ENCODE measurements at places on chromosomes 6 and 20.

DNA sequence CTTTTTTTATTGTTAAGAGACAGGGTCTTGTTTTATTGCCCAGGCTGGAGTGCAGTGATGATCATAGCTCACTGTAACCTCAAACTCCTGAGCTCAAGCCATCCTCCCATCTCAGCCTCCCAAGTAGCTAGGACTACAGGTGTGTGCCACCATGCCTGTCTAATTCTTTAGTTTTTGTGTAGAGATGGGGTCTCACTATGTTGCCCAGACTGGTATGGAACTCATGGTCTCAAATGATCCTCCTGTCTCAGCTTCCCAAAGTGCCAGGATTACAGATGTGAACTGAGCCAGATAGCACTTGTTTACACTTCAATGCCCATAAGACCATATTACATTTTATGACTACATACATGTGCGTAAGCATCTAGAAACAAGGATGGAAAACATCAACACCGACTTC, 18.1 kb downstream of the EIF2S2 start:
- no peak for DNase-seq

DNA sequence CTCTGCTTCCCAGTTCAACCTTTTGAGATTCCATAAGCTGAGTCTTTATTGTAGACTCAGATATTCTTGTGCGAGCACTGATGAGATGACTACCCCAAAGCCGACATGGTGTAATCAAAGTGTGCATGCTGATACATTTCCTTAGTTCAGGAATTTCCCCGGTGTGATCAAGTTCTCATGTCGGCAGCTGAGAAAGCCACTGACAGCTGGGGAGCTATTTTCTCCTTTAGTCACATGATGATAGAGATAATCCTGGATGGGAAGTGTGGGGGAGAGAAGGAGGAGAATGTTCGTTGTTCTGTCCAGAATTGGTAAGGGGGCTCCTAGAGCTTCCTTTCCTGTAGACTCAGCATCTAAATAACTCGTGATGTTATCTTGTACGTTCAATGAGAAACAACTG, 7.7 kb upstream of the CAP2 start:
- DNase-seq = no peak

GRCh38 chr6:10441004-10441654, 26.3 kb upstream of the TFAP2A start:
- DNase-seq = no peak

DNA sequence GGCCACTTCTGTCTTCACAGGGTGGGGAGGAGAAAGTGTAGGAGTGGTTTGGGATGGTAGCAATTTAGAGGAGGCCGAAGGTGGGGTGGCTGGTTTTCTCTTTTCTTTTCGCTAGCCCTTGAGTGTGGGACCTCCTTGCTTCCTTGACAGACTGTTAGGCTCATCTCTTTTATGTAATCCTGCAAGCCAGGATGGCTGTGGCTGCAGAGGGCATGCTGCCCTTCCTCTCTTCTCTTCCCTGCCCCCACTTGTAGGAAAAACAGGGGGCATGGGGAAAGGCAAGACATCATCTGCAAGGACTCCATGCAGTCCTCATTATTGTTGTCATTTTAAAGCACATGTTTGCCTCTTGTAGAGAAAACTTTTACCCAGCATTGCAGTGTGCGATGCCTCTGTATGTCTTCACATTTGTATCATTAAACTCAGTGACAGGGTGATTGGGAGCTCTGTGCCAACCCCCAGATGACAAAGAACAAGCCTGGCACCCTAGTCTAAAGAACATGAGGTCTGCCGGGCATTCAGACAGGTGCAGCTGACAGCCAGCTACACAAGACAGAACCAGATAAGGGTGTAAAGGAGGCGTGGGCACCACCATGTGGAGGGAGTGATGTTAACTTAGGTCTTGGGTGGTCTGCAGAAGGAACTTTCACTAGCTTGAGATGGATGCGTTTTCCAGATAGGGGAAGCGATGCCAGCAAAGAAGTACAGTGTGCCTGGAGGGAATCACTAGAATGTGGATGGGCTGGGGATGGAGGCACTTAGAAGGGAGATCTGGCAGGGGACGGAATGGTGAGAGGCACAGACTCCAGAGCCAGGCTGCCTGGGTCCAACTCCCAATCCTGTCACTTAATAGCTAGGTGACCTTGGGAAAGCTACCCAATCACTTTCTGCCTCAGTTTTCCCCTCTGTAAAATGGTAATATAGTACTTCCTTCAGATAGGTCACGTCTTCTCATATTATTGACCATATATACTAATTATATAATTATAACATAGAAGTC, 207.6 kb downstream of the TBC1D7 start:
- no peak for DNase-seq

DNA sequence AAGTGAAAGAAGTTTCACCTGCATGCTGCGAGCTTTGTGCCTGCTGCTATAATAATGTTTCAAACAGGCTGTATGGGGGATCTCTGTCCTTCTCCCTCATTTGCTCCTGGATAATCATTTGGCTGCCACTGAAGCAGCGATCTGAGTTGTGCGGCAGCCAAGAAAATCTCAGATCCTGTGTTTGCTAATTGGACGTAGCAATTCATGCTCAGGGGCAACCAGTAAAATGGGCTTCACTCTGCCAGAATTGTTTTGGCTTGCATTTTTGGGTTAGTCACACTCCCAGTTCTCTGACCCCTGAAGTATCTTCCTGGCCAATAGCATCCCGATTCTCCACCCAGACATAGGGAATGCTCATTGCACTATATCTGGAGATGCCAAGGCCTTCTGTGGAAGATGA, 13.7 kb upstream of the STXBP5 start:
- no peak for DNase-seq

DNA sequence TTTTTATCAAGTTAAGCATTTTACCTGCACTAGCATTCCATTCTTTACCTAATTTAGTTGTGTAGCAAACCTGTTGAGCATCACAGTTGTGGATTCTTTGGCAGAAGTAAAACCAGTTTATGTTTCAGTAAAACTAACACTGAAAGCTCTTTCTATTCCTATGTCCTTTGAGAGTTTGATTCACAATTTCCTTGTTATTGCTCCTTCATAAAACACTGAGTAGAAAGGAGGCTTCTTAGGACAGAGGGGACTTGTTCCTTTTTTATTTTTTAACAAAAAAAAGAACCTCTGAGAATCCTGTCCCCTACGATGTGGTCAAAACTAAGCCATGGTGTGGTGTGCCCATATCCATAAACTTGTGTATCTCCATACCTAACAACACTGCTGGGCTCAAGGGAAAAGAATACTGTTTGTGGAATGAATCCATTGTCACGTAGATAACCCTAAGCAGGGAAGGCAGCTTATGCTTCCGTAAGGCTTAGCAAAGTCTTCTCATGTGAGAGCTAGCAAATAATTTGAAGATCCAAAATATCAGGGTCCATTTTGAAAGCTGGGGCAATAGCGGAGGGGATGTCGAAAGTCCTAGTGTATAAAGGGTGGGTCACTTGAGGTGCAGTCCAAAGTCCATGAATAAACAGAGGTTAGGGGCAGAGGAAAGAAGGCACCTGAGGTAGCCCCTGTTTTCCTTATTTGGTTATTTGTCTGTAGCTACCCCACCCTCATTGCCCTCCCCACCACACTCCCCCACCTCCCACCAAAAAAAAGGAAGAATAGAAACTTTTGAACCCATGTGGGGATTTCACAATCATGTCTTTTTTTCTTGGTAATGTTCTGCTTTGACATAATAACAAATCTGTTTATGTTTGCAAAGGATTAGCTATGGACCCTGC, 71.0 kb downstream of the PLAGL1 start:
- no peak for DNase-seq

DNA sequence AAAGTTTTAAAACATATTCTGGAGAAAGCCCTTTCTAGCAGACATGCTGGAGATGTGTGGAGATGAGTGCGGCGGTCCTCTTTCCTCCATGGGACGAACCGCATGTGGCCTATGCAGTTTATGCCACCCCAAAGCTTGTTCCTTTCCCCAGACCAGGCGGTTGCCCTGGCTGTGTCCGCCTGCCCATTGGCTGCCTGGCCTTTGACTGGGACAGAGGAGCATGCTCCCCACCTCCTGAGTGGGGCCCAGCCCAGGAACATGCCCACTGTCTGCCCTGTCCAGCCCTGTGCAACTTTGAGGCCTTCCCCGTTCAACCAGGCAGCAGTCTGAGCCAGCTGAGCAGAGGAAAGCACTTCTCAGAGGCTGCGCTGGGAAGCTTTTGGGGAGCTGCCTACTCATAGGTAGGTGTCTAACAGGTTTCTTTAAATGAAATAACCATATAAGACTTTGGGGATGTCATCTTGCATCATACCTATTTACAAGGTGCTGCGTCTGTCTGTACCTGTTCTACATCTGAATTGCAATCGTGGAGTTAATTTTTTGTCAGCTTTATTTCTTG, 20.6 kb downstream of the FOXC1 start:
- no peak for DNase-seq

DNA sequence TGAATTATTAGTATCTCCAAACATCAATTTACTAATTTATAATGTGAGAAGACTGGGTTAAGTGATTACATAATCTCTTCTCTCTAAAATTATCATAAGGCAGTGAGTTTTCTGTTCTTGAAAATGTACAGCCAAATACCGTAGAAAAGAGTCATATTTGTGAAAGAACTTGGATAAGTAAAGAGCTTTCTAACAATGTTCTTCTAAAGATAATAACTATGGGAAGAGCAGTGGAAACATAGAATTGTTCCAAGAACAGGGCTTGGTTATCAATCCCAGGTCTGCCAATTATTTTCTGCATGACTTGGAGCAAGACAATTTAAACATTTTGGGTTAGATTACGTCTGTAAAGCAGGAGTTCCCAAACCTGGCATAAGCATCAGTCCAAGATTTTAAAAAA, 198.1 kb upstream of the SGK1 start:
- no peak for DNase-seq

- DNase-seq = no peak
These were observed 65.7 kb upstream of the EEF1A1 start for GRCh38 chr6:73586416-73586974.

GRCh38 chr20:35263532-35264341, 14.2 kb downstream of the MMP24OS start:
- no peak for DNase-seq

- DNase-seq = no peak
These were observed 371.5 kb downstream of the SYNE1 start for GRCh38 chr6:152265651-152266050.

GRCh38 chr20:1033751-1034414, 31.8 kb upstream of the RSPO4 start:
- peak; percentile 41 for DNase-seq

Measured in SIG-M5 (cell line).